ENCODE measurements at places on chromosomes 3 and 15. TPM values are rescaled to one million over a fixed set of nuclear protein-coding genes. Genes with fewer than 3 reads are reported as not detected.

- peak; percentile 46 for DNase-seq
- H3K27me3 ChIP-seq = peaks cover 35% of the 10 kb centered on the region
Observed at GRCh38 chr3:97822359-97822775, 556 bp downstream of the CRYBG3 start.

- H3K27me3 ChIP-seq = no peaks in the 10 kb centered on the region
- H3K27ac ChIP-seq = no peak overlapping the region
- H3K36me3 ChIP-seq = peaks cover 6% of the 10 kb centered on the region
- no peak for DNase-seq
- H3K4me1 ChIP-seq = peaks cover 8% of the 10 kb centered on the region
Observed at GRCh38 chr3:155766206-155766605, 21.3 kb upstream of the PLCH1 start.

HMG20A gene
- 43.1 TPM for total RNA-seq

AGBL1 gene
- not detected for total RNA-seq

DNA sequence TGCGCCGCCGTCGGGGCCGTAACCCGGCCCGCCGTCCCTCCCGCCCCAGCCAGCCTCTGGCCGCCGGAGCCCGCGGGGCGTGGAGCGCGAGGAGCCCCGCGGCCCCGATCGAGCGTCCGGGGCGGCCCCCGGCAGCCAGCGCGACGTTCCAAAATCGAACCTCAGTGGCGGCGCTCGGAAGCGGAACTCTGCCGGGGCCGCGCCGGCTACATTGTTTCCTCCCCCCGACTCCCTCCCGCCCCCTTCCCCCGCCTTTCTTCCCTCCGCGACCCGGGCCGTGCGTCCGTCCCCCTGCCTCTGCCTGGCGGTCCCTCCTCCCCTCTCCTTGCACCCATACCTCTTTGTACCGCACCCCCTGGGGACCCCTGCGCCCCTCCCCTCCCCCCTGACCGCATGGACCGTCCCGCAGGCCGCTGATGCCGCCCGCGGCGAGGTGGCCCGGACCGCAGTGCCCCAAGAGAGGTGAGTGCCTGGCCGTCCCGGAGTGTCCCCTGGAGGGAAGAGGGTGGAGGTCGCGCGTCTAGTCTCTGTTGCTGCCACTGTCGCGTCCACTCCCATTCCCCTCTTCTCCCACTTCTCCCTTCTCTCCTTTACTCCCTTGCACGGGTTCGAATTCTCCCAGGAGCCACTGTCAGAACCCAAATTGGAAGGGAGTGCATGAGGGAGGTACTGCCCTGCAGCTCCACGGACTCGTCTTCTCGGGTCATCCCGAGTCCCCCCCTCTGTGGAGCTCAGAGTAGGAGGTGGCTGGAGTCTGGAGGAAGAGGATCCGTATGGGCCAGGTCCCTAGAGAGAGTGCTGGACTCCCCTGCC, 585 bp downstream of the CSK start:
- peaks cover 80% of the 10 kb centered on the region for H3K4me1 ChIP-seq
- peak overlapping the region; percentile 88 for H3K4me3 ChIP-seq

HYAL2 gene
- 4.6 TPM for total RNA-seq

DNA sequence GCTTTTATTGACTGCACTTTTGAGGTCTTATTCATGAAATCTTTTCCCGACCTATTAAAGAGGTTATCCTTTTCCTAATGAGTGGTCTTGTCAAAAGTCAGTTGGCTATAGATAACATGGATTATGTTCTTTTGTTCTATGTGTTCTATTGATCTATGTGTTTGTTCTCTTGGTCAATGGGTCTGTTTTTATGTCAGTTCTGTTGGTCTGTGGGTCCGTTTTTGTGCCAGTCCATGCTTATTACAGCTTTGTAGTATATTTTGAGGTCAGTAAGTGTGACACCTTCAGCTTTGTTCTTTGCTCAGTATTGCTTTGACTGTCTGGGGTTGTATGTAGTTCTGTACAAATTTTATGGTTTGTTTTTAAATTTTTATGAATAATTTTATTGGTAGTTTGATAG, 7.8 kb downstream of the TFG start:
- DNase-seq = no peak
- H3K27ac ChIP-seq = peak overlapping the region; percentile 41
- H3K4me1 ChIP-seq = peaks cover 63% of the 10 kb centered on the region
- H3K36me3 ChIP-seq = peaks cover 60% of the 10 kb centered on the region
- H3K4me3 ChIP-seq = no peak overlapping the region
- H3K27me3 ChIP-seq = no peaks in the 10 kb centered on the region

DNA sequence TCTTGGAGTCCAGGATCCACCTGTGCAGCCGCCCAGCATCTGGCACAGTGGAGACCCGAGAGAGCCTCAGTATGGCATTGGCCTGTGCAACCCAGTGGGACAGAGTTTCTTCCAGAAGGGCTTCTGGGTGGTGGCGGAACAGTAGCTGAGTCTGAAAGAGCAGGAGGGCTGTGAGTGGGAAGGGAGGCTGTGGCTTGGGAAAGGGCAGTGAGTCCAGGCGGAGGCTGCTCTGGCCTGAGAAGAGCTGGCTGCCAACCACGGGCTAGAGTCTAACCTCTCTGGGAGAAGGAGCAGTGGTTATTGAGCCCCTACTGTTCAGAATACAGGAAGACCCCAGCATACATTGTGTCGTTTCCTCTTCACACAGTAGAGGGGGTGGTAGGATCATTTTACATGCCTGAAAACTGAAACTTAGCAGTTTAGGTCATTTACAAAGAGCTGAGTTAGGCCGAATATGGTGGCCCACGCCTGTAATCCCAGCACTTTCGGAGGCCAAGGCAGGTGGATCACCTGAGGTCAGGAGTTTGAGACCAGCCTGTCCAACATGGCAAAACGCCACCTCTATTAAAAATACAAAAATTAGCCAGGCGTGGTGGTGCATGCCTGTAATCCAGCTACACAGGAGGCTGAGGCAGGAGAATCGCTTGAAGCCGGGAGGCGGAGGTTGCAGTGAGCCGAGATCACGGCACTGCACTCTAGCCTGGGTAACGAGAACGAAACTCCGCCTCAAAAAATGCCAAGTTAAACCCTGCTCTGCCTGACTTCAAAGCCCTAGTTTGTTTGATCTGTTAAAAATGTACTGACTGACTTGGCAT, 3.2 kb downstream of the AEN start:
- DNase-seq = no peak
- H3K36me3 ChIP-seq = peaks cover 18% of the 10 kb centered on the region
- peaks cover 86% of the 10 kb centered on the region for H3K4me1 ChIP-seq
- H3K4me3 ChIP-seq = peak overlapping the region; percentile 91
- peak overlapping the region; percentile 99 for H3K27ac ChIP-seq

GRCh38 chr3:179454887-179455286, 3.6 kb upstream of the GNB4 start:
- H3K27ac ChIP-seq = no peak overlapping the region
- DNase-seq = no peak
- peaks cover 20% of the 10 kb centered on the region for H3K4me1 ChIP-seq
- no peaks in the 10 kb centered on the region for H3K36me3 ChIP-seq

GRCh38 chr3:178308771-178309170, 227.5 kb upstream of the KCNMB2 start:
- DNase-seq = no peak
- no peaks in the 10 kb centered on the region for H3K4me1 ChIP-seq
- peaks cover 3% of the 10 kb centered on the region for H3K27me3 ChIP-seq
- no peak overlapping the region for H3K27ac ChIP-seq
